ENCODE measurements at places on chromosomes 12 and 14.

- no peak for DNase-seq
Observed at GRCh38 chr12:95185072-95185471, 32.2 kb downstream of the FGD6 start.

- no peak for DNase-seq
Observed at GRCh38 chr14:81172353-81172752, 48.4 kb downstream of the GTF2A1 start.

- DNase-seq = peak; percentile 24
Observed at GRCh38 chr12:57063991-57064685, 14.2 kb upstream of the MYO1A start.

DNA sequence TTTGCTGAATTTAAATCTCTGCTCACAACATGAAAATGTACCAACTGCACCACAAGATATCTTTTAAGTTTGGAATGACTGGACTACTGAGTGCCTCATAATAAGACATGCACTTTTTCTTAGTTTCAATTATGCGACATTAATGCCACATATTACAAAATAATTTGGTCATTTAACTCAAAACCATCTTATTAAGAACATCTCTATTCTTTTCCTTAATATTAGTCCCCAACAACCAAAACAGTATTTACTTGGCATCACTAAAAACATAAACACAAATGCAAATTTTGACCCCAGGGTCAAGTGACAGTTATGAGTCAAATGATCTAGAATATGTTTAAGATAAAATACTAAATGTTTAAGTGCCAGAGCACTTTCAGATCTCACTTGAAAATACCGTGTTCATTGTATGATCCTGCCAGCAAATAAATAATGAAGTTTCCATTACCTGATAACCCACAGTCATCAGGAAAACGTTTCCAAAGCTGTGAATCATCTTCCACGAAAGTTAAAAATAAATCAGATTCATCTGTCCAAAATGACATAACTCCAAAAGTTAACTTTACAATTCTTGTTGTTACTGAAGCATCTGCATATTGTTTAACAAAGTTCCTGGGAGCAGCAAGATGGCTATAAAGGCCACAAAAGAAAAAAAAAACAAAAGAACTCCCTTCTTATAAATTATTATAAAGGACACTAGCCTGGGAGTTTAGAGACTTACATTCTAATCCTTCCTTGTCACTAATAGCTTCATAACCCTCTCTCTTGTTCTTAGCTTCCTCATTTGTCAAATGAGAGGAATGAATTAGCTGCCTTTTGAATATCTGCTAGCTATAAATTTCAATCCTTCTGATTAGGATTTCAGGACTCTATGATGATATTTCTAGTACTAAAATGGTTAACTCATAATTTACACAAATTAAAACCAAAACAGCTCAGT lies 30.5 kb upstream of the AP4S1 start:
- DNase-seq = no peak

GRCh38 chr14:67526676-67527459 lies 6.2 kb upstream of the PLEKHH1 start:
- DNase-seq = no peak

GRCh38 chr12:94768398-94769046 lies 118.2 kb upstream of the TMCC3 start:
- no peak for DNase-seq

DNA sequence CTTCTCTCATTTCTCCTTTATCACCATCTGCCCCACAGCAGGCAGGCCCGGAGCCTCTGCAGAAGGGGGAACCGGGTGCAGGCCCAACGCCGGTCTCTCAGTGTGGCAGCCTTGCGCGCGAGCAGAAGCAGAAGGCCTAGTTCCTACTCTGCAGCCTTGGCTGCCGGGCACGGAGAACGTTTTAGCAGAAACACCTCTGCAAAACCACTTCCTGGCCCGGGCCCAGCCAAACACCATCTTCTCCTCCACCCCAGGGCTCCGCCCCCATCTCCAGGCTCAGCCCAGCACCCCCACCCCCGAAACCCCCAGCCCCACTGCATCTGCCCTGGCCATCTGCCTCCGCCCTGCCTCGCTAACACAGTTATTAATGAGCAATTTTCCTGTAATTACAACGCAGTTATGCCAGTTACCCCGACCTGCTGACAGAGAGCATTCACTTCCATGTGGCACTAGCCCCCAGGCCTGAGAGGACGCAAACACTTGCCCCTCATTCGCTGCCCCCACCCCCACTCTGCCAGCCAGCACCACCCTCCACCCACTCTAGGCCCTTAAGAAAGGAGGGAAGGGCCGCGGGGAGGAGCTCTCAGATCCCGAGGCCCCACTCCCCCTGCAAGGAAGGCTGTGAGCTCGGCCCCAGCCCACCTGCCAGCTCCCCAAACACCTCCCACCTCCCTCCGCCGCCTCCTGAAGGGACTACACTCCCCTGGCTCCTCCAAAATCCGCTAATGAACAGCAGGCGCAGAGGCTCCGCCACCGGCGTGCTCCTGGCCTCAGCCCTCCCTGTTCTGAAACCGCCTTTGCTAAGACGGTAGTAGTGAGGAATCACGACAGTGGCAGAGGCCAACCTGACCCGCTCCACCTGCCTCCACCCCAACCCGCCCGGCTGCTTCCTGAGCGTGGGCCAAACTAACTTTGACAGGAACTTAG lies 44.7 kb upstream of the FBRSL1 start:
- peak; percentile 57 for DNase-seq

DNA sequence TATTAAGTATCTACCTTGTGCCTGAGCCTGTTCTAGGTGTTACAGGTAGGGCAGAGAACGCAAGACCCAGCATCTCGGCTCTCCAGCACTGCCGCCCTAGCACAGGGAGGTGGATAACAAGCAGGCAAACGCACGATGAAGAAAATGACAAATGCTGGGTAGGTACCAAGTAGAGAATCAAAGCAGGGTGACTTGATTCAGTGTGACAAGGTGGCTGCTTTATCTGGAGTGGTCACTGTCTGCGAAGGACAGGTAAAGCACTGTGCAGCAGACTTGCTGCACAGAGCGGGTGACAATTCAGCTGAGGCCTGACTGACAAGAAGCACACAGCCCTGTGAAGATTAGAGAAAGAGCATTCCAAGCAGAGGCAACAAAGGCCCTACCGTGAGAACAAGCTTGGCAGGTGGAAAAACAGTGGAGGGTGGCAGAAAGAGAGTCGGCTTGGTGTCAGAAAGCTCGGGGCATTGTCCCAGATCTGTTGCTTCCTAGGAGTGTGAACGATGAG lies 12.9 kb downstream of the PRKCH start:
- no peak for DNase-seq

GRCh38 chr12:54075974-54076373 lies 22.3 kb downstream of the HOXC4 start:
- no peak for DNase-seq

Data from stimulated activated CD4-positive, alpha-beta T cell treated with anti-CD3 and anti-CD28 coated beads, TNF-alpha, amount 100 ng/mL, for 24 hours (primary cell).